ENCODE measurements at places on chromosomes 16 and 17.

DNA sequence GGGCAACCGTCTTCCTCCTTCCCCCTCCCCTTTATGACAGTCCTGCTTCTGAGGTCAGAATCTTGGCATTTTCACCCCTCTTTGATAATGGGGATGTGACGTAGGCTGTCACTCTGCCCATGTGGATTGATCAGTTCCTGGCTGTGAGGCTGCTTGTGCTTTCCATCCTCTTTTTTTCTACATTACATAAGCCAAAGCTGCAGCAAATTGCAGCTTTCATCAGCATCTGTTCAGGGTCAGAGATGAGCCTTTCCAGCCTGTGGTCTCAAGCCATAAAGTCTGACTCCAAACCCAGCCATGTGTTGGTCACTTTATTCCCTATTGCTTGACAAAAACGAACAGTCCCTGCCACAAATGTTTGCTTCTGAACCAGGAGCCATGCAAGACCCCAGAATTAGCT, 535.1 kb downstream of the CDH11 start:
- DNase-seq = no peak

DNA sequence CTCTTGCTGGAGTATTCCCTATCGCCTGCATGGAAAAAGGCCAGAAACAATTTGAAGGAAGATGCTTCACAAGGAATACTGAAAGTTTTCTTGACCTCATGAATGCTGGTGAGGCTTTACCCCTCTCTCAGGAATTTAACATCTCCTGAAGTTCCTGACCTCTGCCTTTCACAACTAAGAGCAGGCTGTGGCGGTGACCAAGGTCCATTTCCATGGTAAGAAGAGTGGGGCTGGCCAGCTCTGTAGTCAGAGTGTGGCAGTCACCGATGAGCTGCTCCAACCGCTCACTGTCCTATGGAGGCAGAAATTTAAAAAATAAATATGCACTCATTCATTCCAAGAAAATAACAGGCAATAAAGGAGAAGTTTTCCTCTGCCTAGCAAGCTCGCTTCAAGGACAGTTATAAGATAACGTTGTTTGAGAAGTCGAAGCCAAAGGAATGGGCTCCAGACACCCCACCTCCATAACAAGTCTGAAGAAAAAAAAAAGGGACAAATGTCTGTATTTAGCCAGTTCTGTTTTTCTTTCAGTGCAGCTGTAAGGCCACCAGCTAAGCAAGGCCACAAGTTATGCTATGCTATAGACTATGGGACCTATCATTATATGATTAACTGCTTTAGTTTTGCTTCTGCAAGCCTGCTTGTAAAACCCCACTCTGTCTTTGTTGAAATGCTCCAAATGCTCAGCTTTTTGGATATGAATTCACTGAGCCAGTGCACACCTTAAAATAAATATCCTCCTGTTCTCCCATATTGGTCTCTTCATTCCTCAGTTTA, 6.0 kb upstream of the CCL4L2 start:
- no peak for DNase-seq

DNA sequence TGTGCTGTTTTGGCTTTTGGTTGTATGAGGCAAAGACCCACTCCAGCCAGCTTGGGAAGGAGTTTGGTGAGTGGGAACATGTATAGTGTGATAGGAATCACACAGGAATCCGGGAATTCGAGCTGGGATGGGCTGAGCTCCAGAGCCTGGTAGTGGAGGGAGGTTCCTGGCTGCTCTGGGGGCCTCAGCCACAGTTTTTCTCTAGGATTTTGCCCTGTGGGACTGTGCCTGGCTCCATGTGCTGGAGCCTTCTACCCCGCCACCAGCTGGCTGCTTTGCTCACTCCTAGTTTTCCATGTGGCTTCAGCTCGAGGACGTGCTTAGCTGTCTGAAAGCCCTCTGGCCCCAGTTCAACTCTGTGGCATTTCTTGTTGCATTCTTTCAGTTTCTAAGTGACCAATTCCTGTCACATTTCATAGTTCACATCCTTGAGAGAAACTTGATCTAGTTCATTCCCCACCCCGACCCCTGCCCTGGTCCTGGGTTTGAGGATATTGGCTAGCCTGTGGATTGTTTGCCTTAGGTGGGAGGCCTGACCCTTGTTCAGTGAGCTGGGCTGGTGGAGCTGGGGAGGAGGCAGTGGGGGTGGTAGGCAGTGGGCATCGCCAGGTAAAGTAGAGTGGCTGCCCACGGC, 5.0 kb downstream of the SEC14L1 start:
- no peak for DNase-seq

GRCh38 chr17:72151565-72152386, 31.0 kb downstream of the SOX9 start:
- DNase-seq = no peak

DNA sequence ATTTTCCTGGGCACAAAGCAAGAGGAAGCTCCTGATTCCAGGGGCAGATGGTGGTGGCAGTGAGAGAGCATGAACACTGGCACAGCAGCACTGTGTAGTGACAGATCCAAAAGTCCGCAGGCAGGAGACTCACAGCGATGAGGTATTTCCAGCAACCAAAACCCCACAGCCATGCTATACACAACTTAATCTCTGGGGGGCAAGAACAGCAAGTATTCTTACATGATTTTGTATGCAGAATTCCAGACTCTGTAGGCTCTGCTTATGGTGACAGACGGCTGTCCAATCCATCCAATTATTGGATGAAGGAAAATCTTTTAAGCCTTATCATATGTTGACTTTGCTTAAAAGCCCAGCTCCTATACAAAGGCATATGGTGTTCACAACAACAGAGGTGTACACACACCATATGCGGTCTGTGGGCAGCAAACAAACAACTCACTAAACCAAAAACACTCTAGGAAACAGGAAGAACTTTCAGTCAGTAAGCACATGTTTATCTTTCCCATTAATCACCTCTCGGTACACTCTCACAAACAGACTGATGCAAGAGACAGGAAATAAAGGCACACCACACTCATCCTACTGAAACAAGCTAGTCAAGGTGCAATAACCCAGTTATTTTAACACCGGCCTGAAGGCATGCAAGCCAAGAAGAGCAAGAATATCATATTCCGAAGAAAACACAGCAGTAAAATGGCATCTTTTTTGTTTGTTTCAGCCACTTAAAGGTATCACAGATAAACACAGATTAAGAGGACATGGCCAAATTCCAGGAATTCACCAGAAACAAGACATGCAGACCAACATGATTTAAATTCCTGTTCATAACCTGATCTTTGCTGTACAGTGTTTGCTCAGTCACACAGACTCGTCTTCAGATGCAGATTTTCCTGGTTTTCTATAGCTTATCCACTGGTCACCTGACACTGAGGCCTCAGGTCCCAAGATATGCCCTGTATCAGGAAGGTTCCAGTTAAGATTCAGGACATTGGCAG, 47.8 kb downstream of the ERN1 start:
- peak; percentile 65 for DNase-seq

- DNase-seq = no peak
These were observed 83.0 kb downstream of the CMIP start for GRCh38 chr16:81527477-81528178.

- DNase-seq = no peak
These were observed 12.8 kb upstream of the TBX21 start for GRCh38 chr17:47720196-47720595.

GRCh38 chr16:80123189-80123588, 417.6 kb upstream of the DYNLRB2 start:
- DNase-seq = no peak

- DNase-seq = no peak
These were observed 6.0 kb downstream of the SOCS7 start for GRCh38 chr17:38357486-38358123.

DNA sequence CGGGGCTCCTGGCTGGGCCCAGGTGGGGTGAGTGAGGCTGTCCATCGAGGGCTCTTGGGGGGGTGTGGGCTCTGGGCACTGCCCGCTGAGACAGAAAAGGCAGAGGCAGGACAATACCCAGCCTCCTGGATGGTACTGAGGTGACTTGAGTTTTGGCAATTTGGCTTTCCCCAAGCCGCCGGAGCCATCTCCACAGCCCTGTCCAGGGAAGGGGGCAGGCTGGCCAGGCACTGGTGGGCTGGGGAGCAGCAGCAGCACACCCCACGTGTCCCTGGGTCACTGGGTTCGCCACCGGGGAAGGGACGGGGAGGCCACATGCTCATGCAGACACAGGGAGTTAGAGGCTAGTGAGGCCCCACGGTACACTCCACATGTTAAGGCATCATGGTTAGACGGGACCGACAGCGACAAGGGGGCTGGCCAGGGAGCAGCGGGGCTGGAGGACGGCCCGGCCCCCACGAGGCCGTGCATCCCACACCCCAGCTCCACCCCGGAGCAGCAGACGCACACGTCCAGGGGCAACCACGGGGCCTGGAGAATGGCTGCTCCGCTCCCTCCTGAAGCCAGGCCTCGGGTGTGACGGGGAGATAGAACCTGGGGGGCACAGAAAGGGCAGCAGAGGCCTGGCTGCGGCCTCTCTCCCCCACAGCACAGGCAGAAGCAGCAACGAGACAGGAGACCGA, 3.0 kb downstream of the ARHGDIA start:
- DNase-seq = no peak

DNA sequence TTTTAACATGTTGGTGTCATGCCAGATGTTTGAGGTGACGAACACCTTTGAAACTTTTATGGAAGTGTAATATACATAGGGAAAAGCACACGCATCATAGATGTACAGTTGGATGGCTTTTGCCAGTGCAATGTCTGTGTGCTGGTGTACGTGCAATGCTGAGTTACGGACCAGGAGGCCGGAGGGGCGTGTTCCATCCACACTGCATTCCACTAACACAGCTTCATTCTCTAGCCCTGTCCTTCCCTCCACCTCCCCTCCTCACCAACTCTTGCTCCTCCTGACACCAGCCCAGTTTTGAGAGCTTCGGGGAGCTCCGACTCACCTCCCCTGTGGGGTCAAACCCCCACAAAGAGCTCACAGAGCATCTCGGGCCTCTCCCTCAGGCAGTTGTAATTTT, 358.8 kb downstream of the C16orf95 start:
- DNase-seq = no peak

GRCh38 chr16:67842509-67843342, 606 bp downstream of the THAP11 start:
- peak; percentile 63 for DNase-seq

Data from DND-41 (cell line).